ENCODE measurements at places on chromosomes 5 and 9. TPM values are rescaled to one million over a fixed set of nuclear protein-coding genes. Genes with fewer than 3 reads are reported as not detected.
A peak's percentile ranks its signal among the peaks of the same experiment; 100 is the strongest.

SLC25A2 gene
- total RNA-seq: not detected

DNA sequence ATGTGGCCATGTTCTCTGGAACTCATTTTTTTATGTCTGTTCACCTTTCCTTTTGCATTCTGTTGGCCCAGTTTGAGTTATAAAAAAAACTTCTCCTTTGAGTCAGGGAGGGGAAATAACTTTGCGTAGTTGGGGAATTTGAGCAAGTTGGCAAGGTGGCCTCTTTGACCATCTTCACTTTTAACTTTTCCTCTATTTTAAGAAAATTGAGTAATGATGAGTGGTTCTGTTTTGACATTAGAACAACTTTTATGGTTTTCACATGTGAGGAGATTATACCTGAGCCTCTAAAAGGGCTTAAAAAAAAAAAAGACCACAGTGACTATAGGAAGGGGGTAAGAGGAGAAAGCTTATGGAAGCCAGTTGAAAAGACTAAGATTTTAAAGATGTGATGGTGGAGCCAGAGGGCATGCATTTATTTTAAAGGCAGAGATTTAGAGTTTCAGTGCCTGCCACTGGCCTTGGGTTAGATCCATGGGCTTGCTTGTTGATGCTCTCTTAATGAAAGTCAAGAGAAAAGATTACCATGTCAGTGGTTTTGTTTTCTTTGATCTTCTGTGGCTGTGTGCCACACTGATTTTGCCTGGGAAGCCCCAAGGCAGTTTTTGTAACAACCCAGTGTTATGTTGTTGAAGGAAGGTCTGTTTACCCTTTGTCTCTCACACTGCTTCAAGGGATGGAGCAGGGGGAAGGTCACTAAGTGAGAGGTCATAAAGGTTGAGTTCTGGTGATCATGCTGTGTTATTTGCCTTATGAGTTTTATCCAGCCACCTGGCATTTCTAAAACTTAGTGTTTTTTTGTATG is 219.7 kb upstream of the CD180 start:
- no peak for DNase-seq

DNA sequence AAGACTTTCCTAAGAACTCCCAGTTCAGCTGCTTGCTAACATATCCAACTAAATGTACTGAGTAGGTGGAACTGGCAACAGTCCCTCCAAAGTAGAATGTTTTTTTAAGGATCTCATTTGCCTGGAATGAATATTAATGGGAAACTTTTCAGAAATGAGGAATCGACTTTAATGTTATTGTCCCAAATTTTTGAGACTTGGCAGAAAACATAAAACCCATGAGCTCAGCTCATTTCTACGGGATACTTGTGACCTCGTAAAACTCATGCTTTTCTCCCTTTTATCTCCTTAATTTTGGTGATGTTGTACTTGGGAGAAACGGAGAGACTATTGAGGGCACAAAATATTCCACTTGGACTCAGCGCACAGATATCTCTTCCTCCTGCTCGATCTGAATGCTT is 296.8 kb downstream of the EBF1 start:
- DNase-seq: no peak

GNE gene
- 19.5 TPM for total RNA-seq

FBN2 gene
- 12.8 TPM for total RNA-seq

DNA sequence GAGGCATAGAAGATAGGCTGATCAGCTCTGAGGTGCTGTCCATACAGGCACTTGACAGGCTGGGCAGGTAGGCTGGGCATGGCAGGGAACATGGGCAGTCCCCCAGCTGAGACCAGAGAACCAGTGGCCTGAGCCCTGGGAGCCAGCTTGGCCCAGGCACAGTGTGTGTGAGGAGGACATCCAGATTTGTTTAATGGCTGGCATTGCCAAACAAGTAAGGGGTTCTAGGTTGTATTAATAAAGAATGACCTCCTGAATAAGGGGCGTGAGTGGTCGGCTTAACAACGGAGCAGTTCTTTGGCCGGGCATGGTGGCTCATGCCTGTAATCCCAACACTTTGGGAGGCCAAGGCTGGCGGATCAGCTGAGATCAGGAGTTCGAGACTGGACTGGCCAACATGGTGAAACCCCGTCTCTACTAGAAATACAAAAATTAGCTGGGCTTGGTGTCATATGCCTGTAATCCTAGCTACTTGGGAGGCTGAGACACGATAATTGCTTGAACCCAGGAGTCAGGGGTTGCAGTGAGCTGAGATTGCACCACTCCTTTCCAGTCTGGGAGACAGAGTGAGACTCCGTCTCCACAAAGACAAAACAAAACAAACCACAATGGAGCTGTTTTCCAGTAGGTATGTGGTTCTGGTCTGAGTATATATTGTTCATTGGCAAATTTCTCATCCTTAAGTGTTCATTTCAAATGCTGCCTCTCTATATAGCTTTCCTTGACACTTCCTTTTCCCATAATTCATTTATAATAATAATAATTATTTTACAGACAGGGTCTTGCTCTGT is 56.2 kb downstream of the ANGPTL2 start:
- DNase-seq: no peak

DNA sequence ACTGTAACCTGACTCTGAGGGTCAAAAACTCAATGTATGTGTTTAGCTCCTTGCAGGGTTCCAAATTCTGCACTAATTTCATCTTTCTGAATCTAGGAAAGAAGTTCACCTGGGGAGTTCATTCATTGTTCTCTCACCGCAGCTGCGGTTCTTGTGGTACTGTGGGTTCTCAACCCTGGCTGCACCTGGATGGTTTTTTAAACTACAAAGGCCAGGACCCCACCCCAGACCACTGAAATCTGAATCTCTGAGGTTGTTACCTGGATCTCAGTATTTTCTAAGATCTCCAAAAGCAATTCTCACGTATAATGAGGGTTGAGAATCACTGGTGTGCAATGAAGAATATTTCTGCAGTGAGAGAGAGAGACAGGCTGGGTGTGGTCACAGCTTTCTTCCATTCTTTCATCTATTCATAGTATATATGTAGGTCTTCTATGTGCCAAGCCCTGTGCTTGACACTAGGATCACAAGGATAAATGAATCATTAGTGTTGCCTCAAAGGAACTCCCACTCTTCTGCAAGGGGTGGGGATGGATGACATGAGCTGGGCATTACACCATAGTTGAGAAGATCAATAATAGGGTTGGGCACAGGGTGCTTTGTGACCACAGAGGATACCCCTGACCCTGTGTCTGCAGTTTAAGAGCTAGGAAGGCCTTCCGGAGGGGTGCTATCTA is 109.8 kb downstream of the GALNT10 start:
- no peak for DNase-seq

HMCN2 gene
- total RNA-seq: 0.23 TPM

DNA sequence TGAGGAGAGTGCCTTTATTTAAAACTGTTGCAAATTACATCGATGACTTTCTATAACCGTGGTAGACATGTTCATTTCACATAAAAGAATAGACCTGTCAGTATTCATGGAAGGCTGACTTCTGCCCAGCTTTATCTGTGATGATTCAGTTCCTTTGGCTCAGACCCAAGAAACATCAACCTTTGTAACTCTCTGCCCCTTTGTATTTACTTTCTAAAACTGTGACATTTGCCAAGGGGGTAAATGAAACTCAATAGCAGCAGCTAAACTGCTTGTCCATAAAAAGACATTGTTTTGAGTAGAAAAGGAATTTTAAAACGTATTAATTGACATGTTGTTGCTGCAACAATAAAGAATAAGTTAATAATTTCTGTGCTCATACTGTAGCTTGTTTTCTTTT is 137.8 kb upstream of the ANKH start:
- DNase-seq: peak; percentile 93

GRCh38 chr9:21825637-21826036 is 23.2 kb downstream of the MTAP start:
- no peak for DNase-seq

DNA sequence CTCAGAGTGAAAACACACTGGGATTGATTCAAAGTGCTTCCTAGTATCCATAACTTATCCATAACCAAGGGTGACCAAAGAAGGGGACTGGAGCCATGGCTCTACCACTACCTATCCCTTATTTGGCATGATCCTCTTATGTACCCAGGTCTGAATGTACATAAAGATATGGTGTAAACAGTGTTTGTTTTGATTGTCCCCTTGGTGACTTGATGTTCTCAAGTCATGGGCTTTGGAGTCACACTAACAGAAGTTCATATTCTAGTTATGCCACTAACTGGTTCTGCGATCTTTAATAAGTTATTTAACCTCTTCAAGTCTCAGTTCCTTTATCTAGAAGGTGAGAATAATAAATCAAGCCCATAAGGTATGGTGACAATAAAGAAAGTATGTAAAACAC is 283.4 kb upstream of the PTGER4 start:
- DNase-seq: no peak

CLPTM1L gene
- total RNA-seq: 557 TPM

DNA sequence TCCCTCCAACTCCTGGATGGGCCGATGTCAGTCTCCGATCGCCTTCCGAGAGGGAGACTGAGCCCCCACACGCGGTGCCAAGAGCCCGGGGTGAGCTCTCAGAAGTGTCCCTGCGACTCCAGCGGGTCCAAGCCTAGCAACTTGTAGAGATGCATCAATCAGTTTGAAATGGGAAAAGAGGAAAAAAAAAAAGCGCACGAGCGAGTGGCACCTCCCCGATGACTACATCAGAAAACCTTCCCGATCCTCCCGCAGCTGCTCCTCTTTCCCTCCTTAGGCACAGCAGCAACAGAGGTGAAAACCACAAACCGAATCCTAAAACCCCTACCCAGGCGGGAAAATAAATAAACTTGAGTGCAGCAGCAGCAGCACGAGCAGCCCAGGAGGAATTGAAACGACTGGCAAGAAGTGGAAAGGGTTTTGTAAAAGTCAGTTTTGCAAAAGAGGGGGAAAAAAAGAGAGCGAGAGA is 1.0 kb upstream of the EFNA5 start:
- peak; percentile 84 for DNase-seq

Measured in HT1080 (cell line).